ENCODE measurements at places on chromosomes 5 and 9.

- no peak for DNase-seq
These were observed 11.7 kb upstream of the SNCAIP start for GRCh38 chr5:122300374-122300773.

- DNase-seq = no peak
These were observed at the start of gene FIBCD1 for GRCh38 chr9:130938652-130939404. TSS of gene FIBCD1 (minus strand) at chr9:130939247. CDS start at chr9:130938607, 640 bp downstream.

- no peak for DNase-seq
These were observed 1259.8 kb downstream of the PTPRD start for GRCh38 chr9:9352877-9353481.

GRCh38 chr5:10662083-10662482, 98.2 kb downstream of the ANKRD33B start:
- DNase-seq = no peak

DNA sequence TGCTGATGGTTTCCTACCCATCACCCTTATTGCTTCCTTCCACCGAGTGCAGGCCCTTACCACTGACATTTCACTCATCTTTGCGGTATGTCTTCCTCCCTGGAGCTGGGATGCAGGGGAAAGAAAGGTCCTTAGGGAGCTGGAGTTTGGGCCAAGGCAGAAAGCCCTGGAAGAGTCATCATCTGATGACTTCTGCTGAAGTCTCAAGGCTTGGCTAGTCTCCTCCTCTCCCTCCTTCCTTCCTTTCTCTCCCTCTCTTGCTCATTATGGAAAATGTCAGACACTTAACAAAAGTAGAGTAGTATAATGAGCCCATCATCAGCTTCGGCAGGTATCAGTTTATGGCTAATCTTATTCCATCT, 40.0 kb downstream of the LARP1 start:
- DNase-seq = no peak

GRCh38 chr5:174392892-174393291, 331.5 kb upstream of the MSX2 start:
- no peak for DNase-seq

DNA sequence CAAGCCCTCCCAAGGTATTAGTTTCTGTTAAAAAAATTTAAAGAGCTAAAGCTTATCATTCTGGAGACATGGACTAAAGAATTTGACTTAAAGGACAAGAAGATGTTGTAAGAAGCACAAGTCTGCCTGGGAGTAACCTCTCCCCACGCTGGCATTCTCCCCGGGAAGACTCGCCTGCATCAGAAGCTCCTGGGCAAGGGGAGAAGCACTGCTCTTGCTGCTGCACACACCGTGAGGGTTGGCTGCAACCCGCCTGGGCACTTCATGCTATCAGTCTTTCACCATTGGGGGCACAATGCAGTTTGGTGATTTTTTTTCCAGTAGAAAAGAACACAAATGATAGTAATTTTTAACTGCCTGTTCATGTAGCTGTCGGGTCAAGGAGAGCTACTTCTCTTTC, 192.5 kb upstream of the PANK3 start:
- no peak for DNase-seq

Data from cortex of kidney (tissue), 1 donor.